Metanephros (tissue), 2 donors: ENCODE measurements at places on chromosomes 12 and 14. TPM values are rescaled to one million over a fixed set of nuclear protein-coding genes. Genes with fewer than 3 reads are reported as not detected.

The KRT78 gene
- total RNA-seq = not detected

The RFLNA gene
- 15.0 TPM for total RNA-seq

The VSX2 gene
- total RNA-seq = not detected

The CELA1 gene
- total RNA-seq = not detected

The ANAPC7 gene
- 45.5 TPM for total RNA-seq

The YARS2 gene
- total RNA-seq = 30.9 TPM

The POTEM gene
- not detected for total RNA-seq

The PRH2 gene
- total RNA-seq = 0.70 TPM

The MUCL1 gene
- total RNA-seq = not detected

The P2RX2 gene
- 1.5 TPM for total RNA-seq

The CPM gene
- 28.6 TPM for total RNA-seq

The SSTR1 gene
- total RNA-seq = 0.99 TPM

The TMEM253 gene
- 0.35 TPM for total RNA-seq
